ENCODE measurements at places on chromosomes 6 and 20.

- no peak for DNase-seq
These were observed 246.1 kb upstream of the AFDN start for GRCh38 chr6:167580619-167580911.

DNA sequence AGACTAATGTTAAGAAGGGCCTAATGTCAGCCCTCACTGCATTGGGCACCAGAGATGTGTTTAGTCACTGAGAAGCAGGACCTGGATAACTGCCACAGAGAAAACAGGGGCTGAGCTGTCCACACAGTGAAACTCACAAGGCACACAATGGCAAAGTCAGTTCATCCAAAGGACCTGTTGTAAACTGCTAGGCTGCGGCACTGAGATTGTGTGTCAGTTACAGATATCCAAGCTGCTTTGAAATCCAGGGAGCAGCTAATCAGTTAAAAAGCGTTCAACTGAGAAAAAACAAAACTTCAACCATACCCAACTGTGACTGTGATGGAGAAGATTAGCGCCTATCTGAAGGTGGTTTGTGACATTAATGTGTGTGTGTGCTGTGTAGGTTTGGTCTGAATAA, 27.8 kb upstream of the TMEM14A start:
- no peak for DNase-seq

DNA sequence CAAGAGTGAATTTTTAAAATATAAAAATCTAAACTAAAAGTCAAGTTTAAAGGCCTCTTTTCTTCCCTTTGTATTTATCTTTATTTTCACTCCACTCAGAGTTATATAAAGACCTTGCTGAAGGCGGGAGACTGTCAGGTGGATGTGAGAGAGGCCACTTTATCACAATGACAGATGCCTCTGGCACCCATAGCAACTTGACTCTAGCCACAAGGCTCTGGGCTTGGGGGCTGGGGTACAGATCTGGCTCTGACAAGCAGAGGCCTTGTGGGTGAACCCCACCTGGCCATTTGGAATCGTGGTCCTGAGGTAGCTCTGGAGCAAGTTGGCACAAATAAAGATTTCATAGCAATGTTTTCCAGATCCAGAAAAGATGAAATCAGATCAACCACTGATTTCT, 417.2 kb downstream of the RFPL4B start:
- no peak for DNase-seq

- no peak for DNase-seq
These were observed 438.7 kb upstream of the JARID2 start for GRCh38 chr6:14807130-14807529.
